NCI-H2081 (cell line): ENCODE measurements at places on chromosomes 5 and 9.
A peak's percentile ranks its signal among the peaks of the same experiment; 100 is the strongest.

DNA sequence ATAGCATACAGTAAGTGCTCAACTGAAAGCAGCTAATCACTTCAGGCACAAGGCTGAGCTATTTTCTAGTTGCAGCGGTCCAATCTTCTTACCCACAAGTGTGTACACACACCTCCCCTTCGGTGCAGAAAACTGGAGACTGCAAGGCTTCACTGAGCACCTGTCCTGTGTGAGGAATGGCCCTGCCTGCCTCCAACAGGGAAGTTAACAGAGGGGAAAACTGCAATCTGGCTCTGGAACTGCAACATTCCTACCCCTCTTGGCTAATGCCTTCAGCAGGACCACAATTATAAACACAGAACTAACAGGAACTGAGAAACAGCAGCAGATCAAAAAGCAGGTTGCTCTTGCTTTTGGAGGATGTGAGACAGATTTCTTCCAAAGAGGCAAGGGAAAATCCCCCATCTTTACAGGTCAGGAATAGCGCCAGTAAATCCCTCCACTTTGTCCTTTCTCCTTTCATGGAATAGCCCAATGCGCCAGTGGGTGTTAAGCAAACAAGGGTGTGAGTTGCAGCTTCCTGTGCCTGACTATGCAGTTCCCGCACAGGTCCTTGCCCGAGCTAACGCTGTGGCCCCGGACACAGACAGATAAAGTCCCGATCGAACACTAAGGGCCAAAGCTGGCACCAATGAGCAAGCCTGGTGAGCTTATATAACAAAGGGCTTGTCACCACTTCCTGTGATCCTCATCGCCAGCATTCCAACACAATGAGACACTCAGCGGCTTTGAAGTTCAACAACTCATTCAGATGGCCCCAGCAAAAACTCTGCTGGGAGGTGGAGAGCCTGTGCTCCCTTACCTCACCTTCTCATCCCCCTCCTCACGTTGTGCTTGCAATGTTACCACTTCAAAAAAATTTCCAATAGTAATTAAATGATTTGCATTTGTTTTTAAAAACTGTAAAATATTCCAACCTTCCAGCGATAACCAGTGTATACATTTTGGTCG is 21.5 kb downstream of the SHB start:
- peak; percentile 55 for DNase-seq

DNA sequence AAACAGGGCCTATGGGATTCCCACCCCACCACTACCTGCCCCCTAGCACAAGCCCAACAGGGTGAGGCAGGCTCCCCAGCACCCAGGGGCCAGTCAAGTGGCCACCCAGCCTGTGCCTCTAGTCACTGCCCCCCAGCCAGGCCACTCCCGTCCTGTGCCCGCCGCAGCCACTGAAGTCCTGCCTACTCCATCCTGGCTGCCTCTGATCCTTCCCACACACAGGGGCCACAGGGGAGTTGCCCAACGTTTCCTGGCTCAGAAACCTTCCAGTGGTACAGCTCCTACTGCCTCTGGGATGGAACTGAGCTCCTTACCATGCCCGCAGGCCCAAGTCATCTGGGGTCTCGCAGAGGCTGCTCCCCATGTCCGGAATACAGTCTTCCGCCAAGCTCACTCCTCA is 70.2 kb upstream of the STXBP1 start:
- no peak for DNase-seq

DNA sequence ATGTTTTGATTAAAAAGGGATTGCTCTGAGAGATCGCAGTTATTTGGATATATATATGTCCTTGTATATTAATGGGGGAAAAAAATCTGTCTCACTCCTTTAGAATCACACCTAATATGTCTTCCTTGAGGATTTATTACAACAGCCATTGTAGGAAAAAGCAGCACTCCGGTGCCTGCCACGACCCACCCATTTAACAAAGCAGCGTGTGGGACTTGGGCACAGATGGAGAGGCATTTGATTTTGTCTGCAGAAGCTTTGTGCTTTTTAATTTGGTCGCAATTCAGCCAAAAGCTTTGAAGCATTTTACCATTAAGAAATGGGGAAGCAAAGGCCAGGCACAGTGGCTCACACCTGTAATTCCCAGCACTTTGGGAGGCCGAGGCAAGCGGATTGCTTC is 159.2 kb downstream of the SMARCA2 start:
- DNase-seq = no peak

- DNase-seq = no peak
These were observed 98.5 kb upstream of the LHFPL2 start for GRCh38 chr5:78747055-78747454.

GRCh38 chr5:95949810-95950209 is 11.8 kb downstream of the ELL2 start:
- DNase-seq = no peak

GRCh38 chr9:120765910-120766425 is 27.2 kb downstream of the FBXW2 start:
- DNase-seq = no peak

DNA sequence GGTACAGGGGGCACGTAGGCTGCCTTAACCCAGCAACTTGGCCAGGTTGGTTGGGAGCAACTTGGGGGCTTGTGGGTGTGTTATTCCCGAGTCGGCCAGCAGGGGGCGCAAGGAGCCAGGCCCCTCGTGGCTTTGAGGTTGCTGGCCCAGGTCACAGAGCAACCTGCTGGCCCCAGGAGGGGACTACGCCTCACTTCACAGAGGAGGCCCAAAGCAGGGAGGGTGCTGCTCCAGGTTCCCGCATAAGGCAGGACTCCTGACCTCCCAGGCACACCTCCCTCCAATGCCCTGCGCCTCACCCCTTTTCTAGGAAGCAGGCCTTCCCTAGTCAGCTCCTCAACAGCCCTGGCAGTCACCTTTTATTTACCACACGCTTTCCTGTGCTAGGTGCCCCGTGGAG is 18.1 kb downstream of the KYAT1 start:
- peak; percentile 15 for DNase-seq
